ENCODE measurements at places on chromosomes 3 and 15.
A peak's percentile ranks its signal among the peaks of the same experiment; 100 is the strongest.

DNA sequence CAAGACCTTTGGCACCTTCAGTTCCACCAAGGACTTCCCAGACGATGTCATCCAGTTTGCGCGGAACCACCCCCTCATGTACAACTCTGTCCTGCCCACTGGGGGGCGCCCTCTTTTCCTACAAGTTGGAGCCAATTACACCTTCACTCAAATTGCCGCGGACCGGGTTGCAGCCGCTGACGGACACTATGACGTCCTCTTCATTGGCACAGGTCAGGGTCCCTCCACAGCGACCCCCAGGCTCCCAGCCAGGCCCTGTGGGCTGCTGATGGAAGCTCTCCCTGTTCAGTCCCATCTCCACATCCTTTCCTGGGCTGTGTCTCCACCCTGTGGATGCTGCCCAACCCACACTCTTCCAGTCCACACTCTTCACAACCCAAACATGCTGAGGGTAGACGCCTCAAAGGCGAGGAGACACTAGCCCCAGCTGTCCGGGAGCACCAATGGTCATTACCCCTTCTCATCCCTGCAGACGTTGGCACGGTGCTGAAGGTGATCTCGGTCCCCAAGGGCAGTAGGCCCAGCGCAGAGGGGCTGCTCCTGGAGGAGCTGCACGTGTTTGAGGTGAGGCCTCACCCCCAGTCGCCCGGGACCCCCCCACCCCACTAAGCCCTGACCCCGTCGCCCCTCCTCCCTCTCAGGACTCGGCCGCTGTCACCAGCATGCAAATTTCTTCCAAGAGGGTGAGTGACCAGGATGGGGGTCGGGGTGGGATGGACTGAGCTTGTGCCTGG lies 4.3 kb upstream of the LSMEM2 start:
- peak; percentile 56 for DNase-seq

GRCh38 chr15:72338617-72339321 lies 18.8 kb upstream of the CELF6 start:
- DNase-seq, result no peak

- no peak for DNase-seq
Measured at GRCh38 chr3:17039594-17039993, 154.8 kb downstream of the PLCL2 start.

GRCh38 chr15:52499506-52499905 lies 29.2 kb downstream of the MYO5A start:
- no peak for DNase-seq

- no peak for DNase-seq
Measured at GRCh38 chr3:184361532-184361931, at the start of the genes CLCN2 and POLR2H. TSS of gene CLCN2 (minus strand) at chr3:184361605. CDS start at chr3:184361479, 126 bp downstream. TSS of gene POLR2H (plus strand) at chr3:184361710. CDS start at chr3:184363493, 1,783 bp downstream.

DNA sequence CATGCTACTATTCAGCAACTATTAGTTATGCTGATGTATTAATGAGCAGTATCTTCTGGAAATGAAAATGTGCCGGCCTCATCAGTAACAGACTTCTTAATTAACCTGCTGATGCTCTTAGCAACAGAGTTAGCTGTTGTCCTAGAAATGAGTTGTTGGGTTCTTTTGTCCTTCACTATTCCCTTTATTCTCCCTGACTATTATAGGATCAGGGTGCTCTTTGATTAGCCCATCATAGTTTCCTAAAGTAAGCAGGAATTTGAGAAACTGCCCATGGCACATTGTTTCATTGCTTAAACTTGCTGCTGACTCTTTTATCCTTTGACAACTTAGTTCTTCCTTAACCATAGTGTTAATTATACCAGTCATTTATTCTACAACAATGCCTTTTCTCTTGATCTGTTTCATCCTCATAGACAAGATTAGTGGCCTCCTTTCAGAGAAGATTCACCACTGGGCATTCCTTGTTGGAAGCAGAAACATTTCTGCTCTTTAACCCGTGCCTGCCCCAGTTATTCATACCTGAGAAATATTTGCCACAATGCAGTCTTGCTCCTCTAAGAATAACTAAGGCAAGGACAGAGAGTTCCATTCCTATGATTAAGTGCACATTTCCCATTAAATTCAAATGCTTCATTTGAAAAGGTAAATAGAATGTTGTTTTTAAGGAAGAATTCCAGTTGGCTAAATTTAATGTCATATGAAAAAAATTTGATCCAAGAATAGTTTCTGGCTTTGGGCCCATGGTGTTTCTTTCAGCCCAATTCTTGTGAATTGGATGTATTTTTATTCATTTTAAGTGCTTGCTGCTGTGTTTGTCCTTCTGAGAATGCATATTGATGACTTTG lies 573.3 kb upstream of the TBL1XR1 start:
- no peak for DNase-seq

Measured in activated T-helper 1 cell treated with anti-CD3 and anti-CD28 coated beads, Interleukin-2, amount 50 U/mL, for 16 hours (primary cell).